Cardiac fibroblast (primary cell): ENCODE measurements at places on chromosomes 11 and 22.

DNA sequence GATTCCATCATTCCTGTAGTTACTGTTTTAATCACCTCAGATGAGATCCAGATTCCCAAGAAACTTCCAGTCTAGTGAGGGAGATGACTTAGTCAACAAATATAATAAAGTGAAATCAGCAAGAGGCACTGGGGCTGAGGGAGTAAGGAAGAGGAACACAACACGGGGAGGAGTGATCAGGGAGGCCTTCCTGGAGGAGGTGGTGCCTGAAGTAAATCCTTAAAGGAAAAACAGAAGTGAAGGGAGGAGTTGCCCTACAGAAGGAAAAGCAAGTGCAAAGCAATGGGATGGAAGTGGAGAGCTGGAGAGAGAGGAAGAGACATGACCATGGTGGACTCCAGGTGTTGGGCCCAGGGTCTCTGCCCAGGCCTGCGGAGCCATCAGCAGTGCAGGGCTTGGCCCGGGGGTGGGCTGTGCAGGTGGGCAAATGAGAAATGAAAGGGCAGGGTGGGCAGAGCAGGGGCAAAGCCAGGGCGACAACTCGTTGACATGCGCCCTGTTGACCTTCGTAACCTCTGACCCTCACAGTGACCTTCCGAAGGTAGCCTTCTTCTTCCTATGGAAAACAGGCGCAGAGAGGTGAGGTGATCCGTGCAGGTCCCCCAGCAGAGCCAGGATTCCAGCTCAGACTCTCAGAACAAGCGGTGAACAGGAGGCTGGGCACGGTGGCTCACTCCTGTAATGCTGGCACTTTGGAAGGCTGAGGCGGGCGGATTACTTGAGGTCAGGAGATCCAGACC lies 12.1 kb upstream of the PPARA start:
- no peak for DNase-seq

GRCh38 chr11:12084256-12084655 lies 26.1 kb upstream of the MICAL2 start:
- DNase-seq: no peak

GRCh38 chr22:24875862-24876506 lies 70.0 kb downstream of the SGSM1 start:
- peak; percentile 23 for DNase-seq

DNA sequence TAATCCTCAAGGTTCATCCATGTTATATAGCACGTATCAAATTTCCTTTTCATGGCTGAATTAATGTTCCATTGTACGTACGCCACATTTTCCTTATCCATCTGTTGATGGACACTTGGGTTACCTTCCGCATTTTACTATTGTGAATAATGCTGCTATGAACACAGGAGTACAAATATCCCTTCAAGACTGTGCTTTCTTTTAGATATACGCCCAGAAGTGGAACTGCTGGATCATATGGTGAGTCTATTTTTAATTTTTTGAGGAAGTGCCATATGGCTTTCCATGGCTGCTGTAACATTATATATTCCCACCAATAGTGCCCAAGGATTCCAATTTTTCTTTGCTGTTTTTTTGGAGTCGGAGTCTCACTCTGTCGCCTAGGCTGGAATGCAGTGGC lies 6.0 kb downstream of the MRPL40 start:
- DNase-seq: no peak

DNA sequence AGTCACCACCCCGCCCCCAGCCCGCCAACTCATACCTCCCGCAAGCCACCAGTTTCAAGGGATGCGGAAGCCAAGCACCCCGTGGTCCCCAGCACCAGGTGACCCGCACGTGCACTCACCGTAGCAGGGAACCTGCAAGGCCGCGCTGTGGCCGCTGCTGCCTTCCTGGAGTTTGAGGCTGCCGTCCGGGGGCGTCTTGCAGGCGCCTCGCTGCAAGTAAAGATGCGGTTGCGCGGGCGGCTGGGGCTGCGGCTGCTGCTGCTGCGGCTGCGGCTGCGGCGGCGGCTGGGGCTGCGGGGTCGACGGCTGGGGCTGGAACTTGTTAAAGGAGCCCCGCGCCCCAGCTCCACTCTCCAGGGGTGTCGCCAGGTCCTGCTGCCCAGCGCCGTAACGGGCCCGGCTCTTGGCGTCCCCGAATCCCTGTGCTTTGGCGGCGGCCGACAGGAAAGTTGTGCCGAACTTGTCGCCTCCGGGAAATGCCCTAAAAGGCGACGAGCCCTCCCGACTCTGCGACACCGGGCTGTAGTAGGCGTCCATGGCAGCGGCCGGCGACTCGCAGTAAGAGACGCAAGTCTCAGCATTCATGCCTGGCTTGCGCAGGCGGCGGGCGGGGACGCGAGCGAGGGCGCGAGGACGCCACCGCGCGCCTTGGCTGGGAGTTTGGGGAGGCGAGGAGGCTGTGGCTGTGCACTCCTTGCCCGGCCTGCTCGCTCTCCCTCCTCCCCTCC lies at the start of gene ALX4:
ALX4 (minus strand) TSS at position 662 of the 728 bp plus-strand sequence; CDS start at position 585, 77 bp downstream.
- peak; percentile 52 for DNase-seq

DNA sequence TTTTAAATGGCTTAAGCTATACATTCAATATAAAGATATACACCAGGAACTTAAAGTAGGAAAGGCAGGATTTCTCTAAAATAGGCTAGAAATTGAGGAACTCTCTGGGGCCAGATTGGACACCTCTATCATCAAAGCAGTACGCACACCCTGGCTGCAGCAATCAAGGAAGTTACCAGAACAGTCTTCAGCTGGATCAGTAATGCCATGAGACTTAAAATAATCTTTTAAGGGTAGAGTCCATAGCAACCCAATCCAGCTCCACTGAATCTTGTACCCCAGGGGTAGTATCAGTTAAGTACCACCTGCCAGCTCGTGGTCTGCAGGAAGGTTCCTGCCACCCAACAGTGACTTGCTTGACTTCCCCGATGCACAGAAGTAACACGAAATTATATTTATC lies 3.0 kb downstream of the RDX start:
- DNase-seq: no peak

DNA sequence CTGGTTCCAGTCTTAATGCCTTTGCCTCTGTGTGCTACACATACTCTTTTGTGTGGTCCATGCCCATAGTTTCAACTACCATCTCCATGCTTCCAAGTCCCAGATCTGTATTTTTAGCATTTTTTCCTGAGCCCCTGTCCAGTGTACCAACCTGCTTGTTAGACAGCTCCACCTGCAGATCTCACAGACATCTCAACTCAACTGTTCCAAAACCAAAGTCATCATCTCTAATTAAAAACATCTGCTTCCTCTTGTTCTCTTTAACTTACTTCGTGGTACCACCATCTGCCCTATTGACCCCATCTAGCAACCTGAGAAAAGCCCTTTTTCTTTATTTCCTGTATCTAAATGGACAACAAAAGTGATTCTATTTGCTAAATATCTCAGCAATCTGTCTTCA lies 8.6 kb upstream of the KMT2A start:
- DNase-seq: no peak
